CD4-positive, alpha-beta T cell treated with Interleukin-6 for 4 hours (primary cell): ENCODE measurements at places on chromosomes 13 and 19.

GRCh38 chr19:41641879-41642485, 15.1 kb upstream of the CEACAM4 start:
- peak; percentile 75 for DNase-seq

DNA sequence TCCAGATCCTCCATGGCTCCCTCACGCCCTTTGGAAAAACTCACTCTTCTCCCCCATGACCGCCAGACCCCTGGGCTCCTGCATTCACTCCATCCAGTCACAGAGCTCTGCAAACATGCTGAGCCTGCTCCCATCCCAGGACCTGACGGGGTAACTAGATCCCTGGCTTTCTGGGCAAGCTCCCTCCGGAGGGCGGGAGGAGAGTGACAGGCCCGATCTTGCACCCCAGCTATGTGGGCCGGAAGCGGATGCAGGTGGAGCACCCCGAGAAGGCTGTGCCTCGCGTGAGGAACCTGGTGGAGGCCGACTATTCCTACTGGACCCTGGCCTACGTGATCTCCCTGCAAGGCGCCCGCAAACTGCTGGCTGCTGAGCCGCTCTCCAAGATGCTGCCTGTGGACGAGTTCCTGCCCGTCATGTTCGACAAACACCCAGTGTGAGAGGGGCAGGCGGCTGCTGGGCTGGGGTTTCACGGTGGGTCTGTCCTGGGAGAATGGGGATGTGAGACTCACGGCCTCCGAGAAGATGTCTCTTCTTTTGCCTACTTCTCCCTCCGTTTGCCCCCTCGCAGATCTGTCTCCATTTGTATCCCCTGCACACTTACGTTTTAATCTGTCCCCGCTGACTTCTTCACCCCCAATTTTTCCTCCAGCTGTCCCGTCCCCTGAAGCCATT, 25.2 kb downstream of the COLGALT1 start:
- no peak for DNase-seq

DNA sequence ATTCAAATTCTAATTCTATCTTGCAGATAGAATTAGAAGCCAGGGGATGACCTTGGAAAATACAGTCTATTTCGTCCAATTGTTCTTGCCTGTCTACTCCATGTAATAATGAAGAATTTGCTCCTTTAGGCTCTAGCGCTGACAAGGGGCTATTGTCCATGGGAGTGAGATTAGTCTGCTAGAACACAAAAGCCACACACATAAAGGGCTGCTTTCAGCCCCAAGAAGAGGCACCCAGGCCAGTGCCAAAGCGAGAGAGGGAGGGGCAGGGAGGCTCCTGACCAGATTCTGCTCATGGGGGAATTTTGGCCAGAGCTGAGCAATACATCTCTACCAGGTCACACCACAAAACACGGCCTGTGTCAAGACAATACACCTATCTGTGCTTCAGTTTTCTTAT, 1306.9 kb downstream of the UQCRFS1 start:
- no peak for DNase-seq

GRCh38 chr13:113155982-113156655, 2.3 kb upstream of the PROZ start:
- DNase-seq = no peak

DNA sequence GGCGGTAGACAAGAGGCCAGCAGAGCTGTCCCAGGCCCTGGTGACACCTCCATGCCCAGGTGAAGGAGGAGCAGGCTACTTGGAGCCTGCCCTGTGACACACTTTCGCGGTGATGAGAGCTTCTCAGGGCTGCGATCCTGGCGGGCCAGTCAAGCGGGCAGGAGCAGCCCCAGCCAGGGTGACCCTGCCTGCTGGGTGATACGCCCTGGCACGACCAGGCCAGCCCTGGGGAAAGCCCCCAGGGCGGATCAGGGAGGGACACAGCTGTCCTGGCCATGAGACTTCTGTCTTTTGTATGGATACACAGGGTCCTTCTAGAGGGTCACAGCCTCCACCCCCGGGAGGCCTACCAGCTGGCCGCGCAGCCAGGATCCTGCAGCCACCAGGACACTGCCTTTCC, 13.1 kb downstream of the DNM2 start:
- DNase-seq = no peak

DNA sequence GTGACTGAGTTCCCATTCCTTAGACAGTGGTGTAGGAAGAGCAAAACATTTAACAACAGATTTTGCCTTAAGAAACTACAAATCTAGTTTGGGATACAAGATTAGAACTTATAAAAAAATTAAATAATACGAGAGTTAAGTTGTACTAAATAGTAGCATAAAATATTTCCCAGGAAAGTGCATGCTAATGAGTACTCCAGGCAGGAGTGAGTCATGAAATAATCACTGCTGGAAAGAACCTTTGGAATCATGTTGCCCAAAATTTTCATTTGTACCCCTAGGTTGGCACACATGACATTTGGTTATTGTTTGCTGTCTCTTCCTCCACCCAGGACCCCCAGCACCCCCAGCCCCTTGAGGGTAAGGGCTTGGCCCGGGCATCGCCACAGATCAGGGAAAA, 26.3 kb upstream of the KL start:
- DNase-seq = no peak

- DNase-seq = no peak
Measured at GRCh38 chr13:51731759-51732158, 72.2 kb downstream of the DHRS12 start.

DNA sequence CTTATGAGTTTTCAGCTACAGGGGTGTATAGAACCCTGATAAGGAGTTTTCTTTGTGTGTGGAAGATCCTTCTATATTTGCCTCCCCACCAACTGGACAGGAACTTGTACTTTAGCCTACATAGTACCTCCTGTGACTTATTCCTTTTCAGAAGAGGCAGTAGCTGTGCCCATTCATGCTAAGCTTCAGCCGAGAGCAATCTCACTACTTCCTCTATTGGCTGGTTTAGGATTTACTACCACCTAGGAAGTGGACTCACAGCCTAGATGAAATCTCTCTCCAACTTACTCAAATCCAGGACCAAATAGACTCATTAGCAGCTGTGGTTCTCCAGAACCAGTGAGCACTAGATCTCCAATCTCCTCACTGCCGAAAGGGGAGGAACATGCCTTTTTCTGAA, 2.3 kb upstream of the REX1BD start:
- DNase-seq = no peak

GRCh38 chr13:99962242-99962641, 9.3 kb downstream of the ZIC5 start:
- DNase-seq = no peak

GRCh38 chr19:32303193-32303592, 42.2 kb upstream of the ZNF507 start:
- no peak for DNase-seq

DNA sequence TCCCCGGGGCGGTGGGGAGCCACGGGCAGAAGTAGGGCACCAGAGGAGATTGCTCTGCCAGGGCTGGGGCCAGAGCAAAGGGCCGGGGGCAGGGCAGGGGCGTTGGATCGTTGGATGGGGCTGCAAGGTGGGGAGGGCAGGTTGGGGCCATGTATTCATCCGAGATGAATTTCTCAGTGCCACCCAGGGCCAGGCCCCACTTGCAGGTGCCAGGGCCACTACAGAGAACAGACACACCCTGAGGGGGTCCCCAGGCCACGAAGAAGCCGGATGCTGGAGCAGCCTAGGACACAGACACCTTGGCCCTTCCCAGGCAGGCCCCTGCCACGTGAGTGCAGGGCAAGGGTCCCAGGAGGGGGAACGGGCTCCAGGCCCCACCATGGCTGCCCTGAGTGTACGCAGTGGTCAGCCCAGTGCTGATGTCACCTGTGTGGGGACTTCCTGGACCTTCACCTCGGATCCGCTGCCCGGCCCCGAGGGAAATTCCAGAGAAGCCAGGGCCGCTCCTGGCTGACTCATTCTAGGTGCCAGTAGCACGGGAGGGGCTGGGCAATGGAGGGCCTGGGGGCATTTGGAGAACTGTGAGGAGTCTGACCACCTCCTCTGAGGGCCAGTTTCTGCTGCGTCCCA, 9.6 kb upstream of the SBNO2 start:
- no peak for DNase-seq

GRCh38 chr13:105201351-105201750, 1334.1 kb downstream of the EFNB2 start:
- DNase-seq = no peak

DNA sequence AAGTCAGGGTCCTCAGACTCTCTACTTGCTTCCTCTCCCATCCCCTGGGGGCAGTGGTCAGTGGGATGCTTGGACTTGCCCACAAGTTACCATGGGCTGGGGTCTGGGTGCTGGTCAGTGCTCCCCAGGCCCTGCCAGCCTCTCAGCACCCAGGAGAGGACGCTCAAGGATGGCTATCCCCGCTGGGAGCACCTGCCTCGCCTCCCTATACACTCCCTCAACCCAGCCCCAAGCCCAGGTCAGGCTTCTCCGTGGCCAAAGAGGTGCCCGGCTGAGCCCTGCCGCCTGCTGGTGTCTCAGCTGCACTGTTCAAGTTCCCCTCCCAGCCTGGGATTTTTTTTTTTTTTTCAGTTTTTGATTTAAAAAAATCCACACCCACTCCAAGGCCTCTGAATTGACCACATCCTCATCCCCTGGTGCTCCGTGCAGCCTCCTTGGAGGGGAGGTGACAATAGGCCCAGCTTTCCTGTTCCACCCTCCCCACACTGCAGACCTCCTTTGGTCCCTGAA, 10.8 kb downstream of the F2RL3 start:
- no peak for DNase-seq

DNA sequence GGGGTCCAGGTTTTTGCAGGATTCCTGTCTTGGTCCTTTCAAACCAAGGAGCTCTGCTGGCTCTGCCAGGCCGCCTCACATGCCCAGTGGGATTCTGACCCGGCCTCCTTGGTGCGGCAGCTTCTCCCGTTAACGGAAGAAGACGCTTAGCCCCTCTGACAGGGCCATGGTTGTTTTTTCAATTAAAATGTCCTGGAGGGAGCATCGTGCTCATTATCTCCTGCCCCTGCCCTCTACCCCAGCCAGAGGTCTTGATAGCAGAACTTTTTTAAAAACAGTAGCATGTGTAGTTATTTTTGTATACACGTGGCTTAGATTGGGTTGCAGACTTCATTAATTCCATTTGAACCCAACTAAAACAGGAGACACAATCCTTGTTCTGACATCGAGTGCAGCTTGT, 11.5 kb upstream of the RPS15 start:
- DNase-seq = no peak

GRCh38 chr13:68292601-68293000, 1062.5 kb upstream of the PCDH9 start:
- no peak for DNase-seq

DNA sequence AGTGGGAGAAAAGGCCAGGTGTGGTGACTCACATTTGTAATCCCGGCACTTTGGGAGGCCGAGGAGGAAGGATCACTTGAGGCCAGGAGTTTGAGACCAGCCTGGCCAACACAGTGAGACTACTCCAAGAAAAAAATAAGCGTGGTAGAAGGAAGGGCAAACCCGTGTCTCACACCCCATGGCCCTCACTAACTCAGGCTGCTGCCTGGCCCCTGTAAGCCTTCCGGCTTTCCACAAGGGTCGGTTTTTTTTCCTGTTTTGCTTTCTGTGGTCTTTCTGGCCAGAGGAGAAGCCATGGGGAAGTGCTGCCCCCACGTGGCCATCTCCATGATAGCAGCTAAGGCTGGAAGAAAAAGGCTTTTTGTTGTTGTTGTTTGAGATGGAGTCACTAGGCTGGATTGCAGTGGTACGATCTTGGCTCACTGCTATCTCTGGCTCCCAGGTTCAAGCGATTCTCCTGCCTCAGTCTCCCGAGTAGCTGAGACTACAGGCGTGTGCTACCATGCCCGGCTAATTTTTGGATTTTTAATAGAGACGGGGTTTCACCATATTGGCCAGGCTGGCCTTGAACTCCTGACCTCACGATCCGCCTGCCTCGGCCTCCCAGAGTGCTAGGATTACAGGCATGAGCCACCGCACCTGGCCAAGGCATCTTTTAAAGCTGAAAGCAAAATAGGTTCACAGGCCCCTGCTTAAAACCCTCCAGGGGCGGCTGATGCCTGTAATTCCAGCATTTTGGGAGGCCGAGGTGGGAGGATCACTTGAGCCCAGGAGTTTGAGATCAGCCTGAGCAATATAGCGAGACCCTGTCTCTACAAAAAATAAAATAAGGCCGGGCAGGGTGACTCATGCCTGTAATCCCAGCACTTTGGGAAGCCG, 7.5 kb upstream of the ARHGEF18 start:
- DNase-seq = peak; percentile 88

DNA sequence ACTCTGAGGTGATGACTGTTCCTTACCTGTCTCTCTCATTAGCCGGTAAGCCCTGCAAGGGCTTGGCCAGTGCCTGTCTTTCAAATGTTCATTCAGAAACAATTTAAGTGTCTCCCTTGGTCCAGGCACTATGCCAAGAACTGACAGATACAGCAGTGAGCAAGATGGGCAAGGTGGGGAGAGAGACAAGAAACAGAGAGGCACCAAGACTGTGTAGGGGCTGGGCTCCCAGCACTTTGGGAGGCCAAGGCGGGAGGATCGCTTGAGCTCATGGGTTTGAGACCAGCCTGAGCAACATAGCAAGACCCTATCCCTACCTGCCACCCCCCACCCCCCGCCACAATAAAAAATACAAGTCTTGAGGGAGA, 1.3 kb upstream of the CCNE1 start:
- DNase-seq = no peak

DNA sequence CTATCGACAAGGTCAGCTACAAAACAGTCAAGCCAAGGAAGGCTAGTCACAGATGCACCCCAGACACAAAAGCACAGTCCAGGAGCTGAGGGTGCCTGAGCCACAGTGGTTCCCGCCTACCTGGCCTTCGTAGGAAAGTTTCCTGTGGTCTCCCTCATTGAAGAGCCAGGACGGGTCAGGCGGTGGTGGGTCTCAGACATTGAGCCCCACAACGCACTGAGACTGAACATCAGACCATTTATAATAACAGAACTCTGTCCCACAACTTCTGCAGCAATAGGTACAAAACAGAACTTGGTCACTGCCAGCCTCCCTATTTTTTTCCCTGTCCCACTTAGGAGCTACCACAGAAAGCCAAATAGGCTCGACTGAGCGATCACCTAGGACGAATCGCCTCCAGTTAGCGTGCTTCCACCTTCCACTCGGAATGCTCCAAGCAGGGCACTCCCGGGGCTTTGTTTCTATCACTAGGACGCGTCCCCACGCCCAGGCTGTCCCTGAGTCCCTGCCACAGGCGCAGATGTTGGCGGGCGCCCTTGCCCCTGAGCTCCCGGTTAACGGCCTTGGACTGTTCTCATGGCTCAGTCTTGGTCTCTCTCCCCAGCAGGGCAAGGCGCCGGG, 640 bp upstream of the ZNF544 start:
- DNase-seq = no peak

DNA sequence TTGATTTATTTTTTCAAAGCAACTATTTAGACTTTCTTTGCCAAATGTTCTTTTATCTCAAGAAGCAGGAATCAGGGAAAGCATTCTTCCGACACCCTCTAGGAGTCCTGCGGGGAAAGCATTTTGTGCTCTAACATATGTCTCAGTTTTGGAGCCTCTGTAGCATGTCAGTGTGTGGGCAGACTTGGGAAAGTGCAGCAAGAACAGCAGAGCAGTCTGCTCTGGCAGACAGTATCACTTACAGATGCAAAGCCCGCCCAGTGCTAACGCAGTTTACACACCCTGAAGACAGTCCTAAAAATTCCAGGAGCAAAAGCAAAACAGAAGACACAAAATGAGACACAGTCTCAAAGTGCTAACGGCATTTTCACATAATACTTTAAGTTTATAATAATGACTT, 393.5 kb downstream of the KLF12 start:
- no peak for DNase-seq
